ENCODE measurements at places on chromosomes 4 and X.

DNA sequence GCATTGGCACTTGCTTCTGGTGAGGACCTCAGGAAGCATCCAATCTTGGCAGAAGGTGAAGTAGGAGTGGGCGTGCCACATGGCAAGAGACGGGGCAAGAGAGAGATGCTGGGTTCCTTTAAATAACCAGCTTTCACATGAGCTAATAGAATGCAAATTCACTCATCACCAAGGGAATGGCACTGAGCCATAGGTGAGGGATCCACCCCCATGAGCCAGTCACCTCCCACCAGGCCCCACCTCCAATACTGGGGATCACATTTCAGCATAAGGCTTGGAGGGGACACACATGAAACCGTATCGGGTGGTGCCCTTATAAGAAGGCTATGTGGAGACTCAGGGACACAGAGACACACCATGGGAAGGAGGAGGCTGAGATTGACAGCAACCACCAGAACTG lies 140.0 kb upstream of the MSX1 start:
- H3K27ac ChIP-seq, result no peak overlapping the region
- no peak for DNase-seq

GRCh38 chr4:179586460-179586859 lies 2144.2 kb upstream of the AGA start:
- no peaks in the 10 kb centered on the region for H3K36me3 ChIP-seq
- DNase-seq, result no peak
- no peaks in the 10 kb centered on the region for H3K27me3 ChIP-seq
- no peaks in the 10 kb centered on the region for H3K4me1 ChIP-seq
- no peak overlapping the region for H3K4me3 ChIP-seq
- no peak overlapping the region for H3K27ac ChIP-seq

- H3K4me1 ChIP-seq, result no peaks in the 10 kb centered on the region
- no peak overlapping the region for H3K4me3 ChIP-seq
- H3K36me3 ChIP-seq, result no peaks in the 10 kb centered on the region
- H3K27ac ChIP-seq, result no peak overlapping the region
Observed at GRCh38 chrX:13022926-13023325, 21.5 kb downstream of the FAM9C start.

DNA sequence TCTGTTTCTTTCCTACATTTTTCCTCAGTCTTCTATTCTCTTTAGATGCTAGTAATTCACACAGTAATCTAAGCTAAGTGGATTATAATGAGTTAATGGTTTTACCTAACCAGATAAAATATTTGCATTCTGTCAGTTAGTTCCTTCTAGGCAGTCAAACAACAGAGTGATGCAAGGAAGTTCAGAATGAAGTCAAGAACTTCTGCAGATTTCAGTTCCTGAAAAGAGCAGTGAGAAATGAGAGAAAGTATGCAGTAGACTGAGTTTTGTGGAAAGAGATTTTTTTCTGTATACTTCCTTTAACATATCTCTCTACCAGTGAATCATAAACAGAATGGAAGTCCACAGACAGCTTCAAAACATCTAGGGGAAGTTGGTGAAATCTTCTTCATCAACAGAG lies 774.0 kb upstream of the POU3F4 start:
- no peak overlapping the region for H3K4me3 ChIP-seq
- no peaks in the 10 kb centered on the region for H3K36me3 ChIP-seq
- H3K27ac ChIP-seq, result no peak overlapping the region
- H3K27me3 ChIP-seq, result no peaks in the 10 kb centered on the region
- no peaks in the 10 kb centered on the region for H3K4me1 ChIP-seq

GRCh38 chr4:56618734-56619133 lies 62.4 kb downstream of the HOPX start:
- no peak overlapping the region for H3K27ac ChIP-seq
- DNase-seq, result no peak
- no peak overlapping the region for H3K4me3 ChIP-seq
- no peaks in the 10 kb centered on the region for H3K4me1 ChIP-seq
- H3K36me3 ChIP-seq, result no peaks in the 10 kb centered on the region

GRCh38 chrX:41384051-41384705 lies 50.2 kb downstream of the DDX3X start:
- H3K27me3 ChIP-seq, result no peaks in the 10 kb centered on the region
- no peak overlapping the region for H3K4me3 ChIP-seq
- no peaks in the 10 kb centered on the region for H3K36me3 ChIP-seq
- H3K27ac ChIP-seq, result no peak overlapping the region
- DNase-seq, result peak; percentile 71

- DNase-seq, result no peak
- H3K4me3 ChIP-seq, result peak overlapping the region; percentile 20
- peaks cover 9% of the 10 kb centered on the region for H3K4me1 ChIP-seq
- H3K36me3 ChIP-seq, result peaks cover 34% of the 10 kb centered on the region
Observed at GRCh38 chr4:7778510-7779431, 160.9 kb downstream of the AFAP1 start.

DNA sequence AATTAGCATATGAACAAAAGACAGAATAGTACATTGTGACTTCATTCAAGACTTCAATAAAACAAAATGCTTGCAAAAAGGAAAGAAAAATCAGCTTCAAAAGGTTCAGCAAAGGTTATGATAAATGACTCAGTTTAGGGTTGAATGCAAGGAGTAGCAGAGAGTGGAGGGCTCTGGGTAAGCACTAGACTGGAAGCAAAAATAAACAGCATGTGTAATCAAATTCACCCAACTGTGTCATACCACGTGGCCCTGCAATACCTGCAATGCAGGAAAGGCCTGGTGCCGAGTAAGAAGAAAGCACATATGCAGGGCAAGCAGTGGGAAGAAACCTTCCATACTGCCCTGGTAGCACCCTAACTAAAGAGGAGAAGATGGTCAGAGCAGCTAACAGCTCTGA lies 88.7 kb downstream of the ATP11C start:
- no peak for DNase-seq
- no peaks in the 10 kb centered on the region for H3K4me1 ChIP-seq
- H3K4me3 ChIP-seq, result no peak overlapping the region
- no peaks in the 10 kb centered on the region for H3K27me3 ChIP-seq
- H3K36me3 ChIP-seq, result no peaks in the 10 kb centered on the region

DNA sequence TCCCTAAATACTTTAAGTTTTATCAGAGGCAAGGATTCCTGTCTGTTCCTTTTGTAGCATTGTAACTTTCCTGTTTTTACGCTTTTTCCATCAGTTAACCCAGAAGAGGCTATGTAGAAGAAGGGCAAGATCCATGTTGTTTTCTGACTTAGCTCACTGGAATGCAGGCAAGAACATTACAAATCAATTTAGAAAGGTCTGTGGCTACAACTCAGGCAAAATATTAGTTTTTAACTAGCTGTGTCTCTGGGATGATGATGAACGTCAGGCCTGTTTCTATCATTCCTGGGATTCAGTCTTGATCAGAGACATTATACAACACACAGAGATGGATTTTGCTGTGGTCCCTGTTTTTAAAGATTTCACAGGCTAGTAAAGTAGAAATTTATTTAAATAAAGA lies 813.0 kb upstream of the POU3F4 start:
- no peaks in the 10 kb centered on the region for H3K36me3 ChIP-seq
- no peaks in the 10 kb centered on the region for H3K27me3 ChIP-seq
- no peak overlapping the region for H3K27ac ChIP-seq
- no peak overlapping the region for H3K4me3 ChIP-seq
- no peak for DNase-seq

DNA sequence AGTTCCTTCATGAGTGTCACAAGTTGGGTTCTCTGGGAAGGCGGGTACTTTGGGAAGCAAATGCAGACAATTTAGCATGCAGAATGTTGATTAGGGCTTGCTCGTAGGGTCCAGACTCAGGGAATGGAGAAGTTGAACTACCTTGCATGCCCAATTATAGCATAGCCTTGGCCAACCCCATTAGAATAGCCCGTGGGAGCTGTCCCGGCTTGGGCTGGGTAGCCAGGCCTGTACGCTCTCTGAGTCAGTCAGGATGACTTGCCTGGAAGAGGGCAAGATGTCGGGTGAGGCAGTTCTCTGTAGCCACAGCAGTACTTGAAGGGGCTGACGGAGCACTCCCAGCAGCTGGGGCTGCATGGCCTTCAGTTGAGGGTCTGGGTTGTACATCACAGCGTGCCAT lies 19.5 kb downstream of the KIAA0232 start:
- H3K4me1 ChIP-seq, result peaks cover 6% of the 10 kb centered on the region
- no peak for DNase-seq
- no peak overlapping the region for H3K27ac ChIP-seq
- no peaks in the 10 kb centered on the region for H3K27me3 ChIP-seq
- H3K4me3 ChIP-seq, result no peak overlapping the region
- H3K36me3 ChIP-seq, result no peaks in the 10 kb centered on the region

GRCh38 chr4:8316911-8317351 lies 47.4 kb downstream of the HTRA3 start:
- H3K4me3 ChIP-seq, result no peak overlapping the region
- H3K4me1 ChIP-seq, result no peaks in the 10 kb centered on the region
- no peak overlapping the region for H3K27ac ChIP-seq
- no peaks in the 10 kb centered on the region for H3K27me3 ChIP-seq

DNA sequence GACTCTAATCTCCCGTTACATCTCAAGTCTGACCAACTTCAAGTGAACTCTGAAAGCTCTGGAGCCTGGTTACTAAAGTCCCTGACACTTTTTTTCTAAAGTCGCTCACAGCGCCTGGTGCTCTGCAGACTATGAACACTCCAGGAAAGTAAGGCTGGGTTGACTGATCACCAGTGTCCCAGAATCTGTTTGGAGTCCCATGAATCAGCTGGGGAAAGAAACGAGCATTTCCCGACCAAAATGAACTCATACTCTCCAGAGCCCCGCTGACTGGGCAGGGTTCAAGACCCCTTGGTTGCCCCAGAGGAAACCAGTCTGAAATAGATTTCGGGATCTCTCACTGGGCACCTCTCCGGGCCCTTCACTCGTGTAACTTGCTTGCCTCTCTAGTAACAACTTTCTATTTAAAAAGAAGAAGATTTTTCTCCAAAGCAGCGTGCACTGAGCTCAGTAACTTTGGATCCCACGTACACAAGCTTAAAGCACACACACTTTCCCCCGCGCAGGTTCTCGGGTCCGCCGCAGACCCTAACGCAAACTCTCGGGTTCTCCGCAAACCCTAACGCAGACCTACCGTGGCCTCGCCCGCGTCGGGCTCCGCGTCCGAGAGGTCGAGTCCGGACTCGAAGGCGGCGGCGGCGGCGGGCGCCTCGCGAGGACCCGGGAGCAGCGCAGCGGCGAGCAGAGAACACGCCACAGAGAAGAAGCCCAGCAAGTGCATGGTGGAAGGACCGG lies 964 bp downstream of the VEGFC start:
- H3K4me1 ChIP-seq, result peaks cover 3% of the 10 kb centered on the region
- peak overlapping the region; percentile 65 for H3K27ac ChIP-seq
- H3K4me3 ChIP-seq, result peak overlapping the region; percentile 93

GRCh38 chr4:121272526-121272925 lies 108.3 kb downstream of the QRFPR start:
- no peak overlapping the region for H3K4me3 ChIP-seq
- DNase-seq, result no peak
- no peaks in the 10 kb centered on the region for H3K27me3 ChIP-seq
- H3K36me3 ChIP-seq, result no peaks in the 10 kb centered on the region
- H3K27ac ChIP-seq, result no peak overlapping the region

DNA sequence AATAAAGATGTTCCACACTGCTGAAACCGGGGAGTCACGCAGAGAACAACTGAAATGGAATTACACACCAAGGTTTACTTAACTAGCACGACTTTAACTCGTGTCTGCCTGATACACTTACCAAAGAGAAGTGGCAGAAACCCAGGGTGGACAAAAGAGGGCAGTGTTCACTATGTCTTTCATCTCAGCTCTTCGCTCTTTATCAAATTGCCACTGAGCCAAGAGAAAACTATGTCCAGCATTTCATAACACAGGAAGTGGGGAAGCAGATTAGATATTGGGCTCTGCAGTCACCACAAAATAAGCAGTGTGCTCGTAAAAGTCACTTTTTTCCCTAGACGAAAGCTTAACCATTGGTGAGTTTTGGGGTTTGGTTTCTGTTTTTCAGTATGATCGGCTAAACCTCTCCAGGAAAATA lies 155.7 kb downstream of the CHIC2 start:
- H3K27me3 ChIP-seq, result no peaks in the 10 kb centered on the region
- no peaks in the 10 kb centered on the region for H3K36me3 ChIP-seq
- peak; percentile 75 for DNase-seq
- H3K4me3 ChIP-seq, result peak overlapping the region; percentile 10

GRCh38 chr4:7241597-7242125 lies 49.3 kb downstream of the SORCS2 start:
- H3K4me3 ChIP-seq, result no peak overlapping the region
- no peaks in the 10 kb centered on the region for H3K4me1 ChIP-seq
- H3K36me3 ChIP-seq, result no peaks in the 10 kb centered on the region
- DNase-seq, result no peak
- no peak overlapping the region for H3K27ac ChIP-seq
- H3K27me3 ChIP-seq, result no peaks in the 10 kb centered on the region

DNA sequence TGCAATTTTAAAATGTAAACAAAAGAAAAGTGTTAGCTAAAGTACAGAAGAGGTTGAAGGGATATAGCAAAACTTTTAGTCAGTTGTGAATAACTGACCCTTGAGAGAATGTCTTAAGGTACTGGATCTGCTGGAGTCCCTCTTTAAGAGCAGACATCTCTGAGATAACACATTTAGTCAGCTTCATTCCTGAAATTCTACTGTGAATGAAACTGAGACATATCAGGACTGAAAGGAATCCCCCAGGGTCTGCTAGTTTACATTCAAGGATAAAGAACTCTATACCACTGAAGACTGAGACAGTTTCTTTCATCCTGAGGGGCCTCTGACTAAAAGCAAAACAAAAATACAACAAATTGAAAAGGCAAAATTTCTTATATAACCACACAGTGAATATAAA lies 54.4 kb downstream of the PGRMC1 start:
- DNase-seq, result no peak
- no peaks in the 10 kb centered on the region for H3K4me1 ChIP-seq
- H3K27me3 ChIP-seq, result no peaks in the 10 kb centered on the region
- no peak overlapping the region for H3K4me3 ChIP-seq
- no peak overlapping the region for H3K27ac ChIP-seq

- no peaks in the 10 kb centered on the region for H3K27me3 ChIP-seq
- no peak overlapping the region for H3K4me3 ChIP-seq
- no peak overlapping the region for H3K27ac ChIP-seq
- H3K4me1 ChIP-seq, result no peaks in the 10 kb centered on the region
- peaks cover 62% of the 10 kb centered on the region for H3K36me3 ChIP-seq
Observed at GRCh38 chr4:893995-894705, 38.0 kb downstream of the GAK start.

DNA sequence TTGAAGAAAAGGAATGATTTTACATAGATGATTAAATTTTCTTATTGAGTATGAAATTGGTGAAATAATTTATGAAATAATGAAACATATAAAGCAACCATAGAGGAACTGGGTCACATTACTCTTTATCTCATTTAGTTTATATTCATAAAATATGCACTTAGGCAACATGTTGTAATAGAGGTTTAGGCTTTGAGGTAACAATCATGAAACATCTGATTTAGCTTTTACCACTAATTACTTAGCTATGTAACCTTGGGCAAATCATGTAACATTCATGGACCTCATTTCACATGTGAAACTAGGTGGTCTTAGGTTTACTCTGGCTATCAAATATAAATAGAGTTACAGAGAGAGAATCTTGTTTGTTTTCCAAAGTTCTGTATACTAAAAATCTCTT lies 54.5 kb upstream of the SMARCA5 start:
- no peaks in the 10 kb centered on the region for H3K4me1 ChIP-seq
- H3K4me3 ChIP-seq, result no peak overlapping the region
- DNase-seq, result no peak
- H3K27ac ChIP-seq, result no peak overlapping the region
- H3K36me3 ChIP-seq, result peaks cover 52% of the 10 kb centered on the region

GRCh38 chr4:151324752-151325110 lies 674 bp downstream of the SH3D19 start:
- no peaks in the 10 kb centered on the region for H3K36me3 ChIP-seq
- H3K27me3 ChIP-seq, result no peaks in the 10 kb centered on the region
- peak overlapping the region; percentile 85 for H3K4me3 ChIP-seq
- H3K4me1 ChIP-seq, result peaks cover 3% of the 10 kb centered on the region
- peak; percentile 82 for DNase-seq
- peak overlapping the region; percentile 92 for H3K27ac ChIP-seq
